ENCODE measurements at places on chromosomes 2 and 18.

DNA sequence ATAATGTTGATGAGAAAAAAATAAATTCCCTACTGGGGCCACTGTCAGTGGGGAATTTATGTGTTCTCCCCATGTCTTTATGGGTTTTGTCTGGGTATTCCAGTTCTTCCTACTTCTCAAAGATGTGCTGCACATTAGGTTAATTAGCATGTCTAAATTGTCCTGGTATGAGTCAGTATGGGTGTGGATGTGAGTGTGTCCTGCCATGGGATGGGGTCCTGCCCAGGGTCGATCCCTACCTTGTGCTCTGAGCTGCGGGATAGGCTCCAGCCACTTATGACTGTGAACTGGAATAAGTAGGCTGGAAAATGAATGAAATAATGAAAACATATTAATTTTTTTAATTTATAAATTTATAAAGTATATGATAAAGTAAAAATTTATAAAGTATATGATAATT lies 167.5 kb downstream of the UBR3 start:
- DNase-seq = no peak

DNA sequence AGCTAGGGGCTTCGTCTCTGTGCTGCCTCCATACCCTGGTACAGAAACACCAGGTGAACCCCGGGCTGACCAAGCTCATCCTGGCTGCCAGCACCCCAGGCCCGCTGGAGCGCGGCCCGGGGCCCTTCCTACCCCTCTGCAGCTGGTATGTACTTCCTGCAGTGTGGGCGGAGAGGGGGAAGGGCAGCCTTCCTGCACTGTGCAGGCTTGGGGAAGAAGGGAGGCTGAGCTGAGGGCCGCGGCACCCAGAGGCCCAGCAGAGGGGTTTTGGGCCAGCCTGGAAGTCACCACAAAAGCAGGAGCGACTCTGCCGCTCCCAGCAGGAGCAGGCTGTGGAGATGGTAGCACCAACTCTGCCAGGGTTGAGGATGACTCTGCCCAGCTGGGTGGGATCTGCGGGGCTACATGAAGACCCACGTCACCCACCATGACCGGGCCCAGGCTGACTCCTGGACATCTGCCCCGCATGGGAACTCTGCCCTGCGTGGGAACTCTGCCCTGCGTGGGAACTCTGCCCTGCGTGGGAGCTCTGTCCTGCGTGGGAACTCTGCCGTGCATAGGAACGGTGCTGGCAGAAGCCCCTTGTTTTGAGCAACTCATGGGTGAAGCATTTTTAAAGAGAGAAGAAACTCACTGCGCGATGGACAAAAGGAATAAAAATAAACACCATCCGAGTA lies 273.3 kb downstream of the NDUFA10 start:
- peak; percentile 18 for DNase-seq

DNA sequence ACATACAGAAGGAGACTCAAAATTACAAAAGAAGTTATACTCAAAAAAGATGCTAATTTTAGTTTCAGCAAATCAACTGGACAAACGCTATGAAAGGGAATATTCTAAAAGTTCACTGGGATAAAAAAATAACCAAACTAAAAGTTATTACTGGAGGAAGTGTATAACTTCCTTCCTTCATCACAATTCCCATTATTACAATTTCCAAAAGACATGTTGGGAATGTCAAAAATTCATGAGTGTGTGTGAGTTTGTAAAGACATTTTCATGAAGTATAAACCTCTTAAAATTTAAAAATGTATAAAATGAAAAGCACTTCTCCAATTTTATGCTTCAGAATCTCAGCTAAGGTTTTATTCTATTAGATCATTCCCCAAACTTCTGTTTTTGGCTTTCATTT lies 67.8 kb downstream of the MERTK start:
- DNase-seq = no peak

- DNase-seq = no peak
Observed at GRCh38 chr2:169265591-169265990, 96.7 kb downstream of the LRP2 start.

GRCh38 chr2:61328707-61329251 lies 142.1 kb downstream of the USP34 start:
- no peak for DNase-seq

DNA sequence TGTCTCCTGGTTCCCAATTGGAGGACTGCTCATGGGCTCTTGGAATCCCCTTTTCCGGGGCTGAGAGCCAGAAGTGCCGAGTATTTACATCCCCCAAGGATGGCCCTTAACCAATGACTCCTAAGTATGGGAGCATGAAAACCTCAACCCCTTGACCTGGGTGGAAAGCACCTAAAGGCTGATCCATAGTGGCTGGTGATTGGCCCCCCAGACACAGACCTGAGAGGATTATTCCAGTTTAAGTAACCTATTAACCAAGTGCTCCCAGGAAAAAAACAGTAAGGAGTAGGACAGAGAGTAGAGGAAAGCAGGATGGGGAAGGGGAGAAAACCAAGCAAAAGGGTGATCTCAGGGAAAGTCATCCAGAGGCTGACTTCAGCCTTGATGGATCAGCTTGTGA lies 206.1 kb upstream of the RND3 start:
- no peak for DNase-seq

DNA sequence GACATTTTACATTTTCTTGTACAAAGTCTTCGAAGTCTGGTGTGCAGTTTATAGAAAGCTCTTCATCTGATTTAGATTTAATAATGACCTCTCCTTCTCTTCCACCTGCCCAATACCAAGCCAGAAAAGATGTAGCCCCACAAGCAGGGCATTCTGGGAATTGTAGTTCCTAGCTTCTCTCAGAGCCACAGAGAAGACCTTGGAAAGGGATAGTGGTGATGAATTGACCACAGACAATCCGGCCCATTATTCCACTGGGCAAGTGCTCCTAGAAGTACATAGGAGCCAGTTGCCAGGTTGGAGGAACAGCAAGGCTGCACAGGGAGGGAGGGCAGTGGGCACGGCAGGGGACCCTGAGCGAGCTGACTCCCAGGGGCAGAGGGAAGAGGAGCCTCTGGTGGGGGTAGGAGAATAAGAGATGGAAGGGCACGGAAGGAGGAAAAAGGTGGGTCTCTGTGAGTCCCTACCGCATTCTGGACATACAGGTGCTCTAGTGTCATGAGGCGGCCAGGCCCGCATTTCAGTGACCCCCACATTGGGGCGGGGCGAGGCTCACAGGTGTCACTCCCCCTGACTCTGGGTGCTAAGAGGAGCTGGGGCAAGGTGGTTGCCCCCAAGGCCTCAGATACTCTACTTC lies 152.5 kb upstream of the HAAO start:
- no peak for DNase-seq

- DNase-seq = no peak
Observed at GRCh38 chr18:79380816-79381806, 14.6 kb upstream of the NFATC1 start.

DNA sequence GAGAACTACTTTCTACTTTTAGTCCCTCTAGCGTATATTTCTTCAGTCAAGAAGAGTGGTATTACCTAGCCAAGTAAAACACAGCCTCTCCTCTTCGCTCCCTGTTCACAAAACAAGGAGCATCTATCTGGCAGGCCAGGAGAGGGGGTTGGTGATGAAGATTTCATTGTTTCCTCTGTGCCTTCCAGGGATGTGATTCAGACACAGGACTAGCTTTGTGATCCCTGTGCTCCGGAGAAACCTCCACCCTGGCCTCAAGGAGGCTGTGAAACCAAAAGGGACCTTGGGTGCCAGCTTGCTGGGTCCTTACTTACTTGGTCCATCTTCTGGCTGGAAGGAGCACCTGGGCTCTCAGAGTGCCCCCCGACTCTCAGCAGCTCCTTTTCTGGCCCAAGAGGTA lies 5.7 kb downstream of the RHOB start:
- no peak for DNase-seq

- DNase-seq = no peak
Observed at GRCh38 chr18:25287106-25287505, 64.9 kb downstream of the ZNF521 start.

DNA sequence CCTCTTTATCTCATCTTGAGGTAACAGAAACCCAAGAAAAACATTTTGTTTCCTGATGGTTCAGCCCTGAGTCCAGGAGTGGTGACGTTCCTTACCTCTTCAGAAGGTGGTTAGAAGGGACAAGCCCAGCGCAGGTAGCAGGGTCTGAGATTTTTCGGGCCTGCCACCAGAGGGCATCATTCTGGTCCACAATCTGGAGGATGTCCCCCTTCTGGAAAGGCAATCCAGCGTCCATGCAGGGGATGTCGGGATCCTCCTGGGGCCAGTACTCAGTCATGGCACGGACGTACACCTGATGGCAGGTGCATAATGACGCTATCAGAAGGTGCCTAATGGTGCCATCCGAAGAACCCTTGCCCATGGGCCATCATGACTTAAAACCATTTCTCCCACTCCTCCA lies 17.7 kb downstream of the MPP4 start:
- no peak for DNase-seq

- no peak for DNase-seq
Observed at GRCh38 chr18:13909141-13909940, 6.0 kb downstream of the MC2R start.

DNA sequence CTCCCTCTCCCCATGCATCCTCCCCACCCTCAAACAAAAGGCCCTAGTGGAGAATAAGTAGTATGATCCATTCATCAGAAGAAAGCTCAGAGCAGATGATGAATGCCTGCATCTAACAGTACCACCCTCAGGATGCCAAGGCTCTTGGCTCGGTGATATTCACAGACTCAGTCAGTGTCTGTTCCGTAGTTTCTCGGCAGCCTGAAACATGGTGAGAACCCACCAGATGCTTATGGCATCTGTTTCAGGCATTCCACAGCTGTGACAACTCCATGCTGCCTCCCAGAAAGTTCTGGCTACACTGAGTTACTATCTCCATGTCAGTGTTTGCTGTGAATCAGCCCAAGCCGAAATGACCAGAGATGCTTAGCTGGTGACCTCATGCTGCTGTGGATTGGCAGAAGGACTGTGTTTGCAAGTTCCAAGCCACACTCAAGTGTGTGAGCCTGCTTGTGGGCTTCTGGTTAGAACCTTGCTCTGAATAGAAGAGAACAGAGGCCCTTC lies 83.9 kb downstream of the WDSUB1 start:
- no peak for DNase-seq

DNA sequence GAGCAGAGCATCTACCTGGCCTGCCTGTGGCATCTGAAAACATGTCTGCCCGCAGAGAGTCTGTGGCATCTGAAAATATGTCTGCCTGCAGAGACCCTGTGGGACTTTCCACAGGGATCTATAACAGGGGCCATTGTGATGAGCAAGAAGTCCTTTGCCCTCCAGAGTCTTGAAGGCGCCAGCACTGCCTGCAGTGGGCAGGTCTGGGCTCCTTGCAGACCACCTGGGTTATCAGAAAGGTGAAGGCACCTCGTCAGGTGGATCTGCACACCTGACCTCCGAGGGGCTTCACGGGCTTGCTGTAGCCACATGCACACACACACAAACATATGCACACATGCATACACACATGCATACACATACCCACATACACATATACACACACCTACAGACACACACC lies 189.5 kb upstream of the HDAC4 start:
- no peak for DNase-seq

DNA sequence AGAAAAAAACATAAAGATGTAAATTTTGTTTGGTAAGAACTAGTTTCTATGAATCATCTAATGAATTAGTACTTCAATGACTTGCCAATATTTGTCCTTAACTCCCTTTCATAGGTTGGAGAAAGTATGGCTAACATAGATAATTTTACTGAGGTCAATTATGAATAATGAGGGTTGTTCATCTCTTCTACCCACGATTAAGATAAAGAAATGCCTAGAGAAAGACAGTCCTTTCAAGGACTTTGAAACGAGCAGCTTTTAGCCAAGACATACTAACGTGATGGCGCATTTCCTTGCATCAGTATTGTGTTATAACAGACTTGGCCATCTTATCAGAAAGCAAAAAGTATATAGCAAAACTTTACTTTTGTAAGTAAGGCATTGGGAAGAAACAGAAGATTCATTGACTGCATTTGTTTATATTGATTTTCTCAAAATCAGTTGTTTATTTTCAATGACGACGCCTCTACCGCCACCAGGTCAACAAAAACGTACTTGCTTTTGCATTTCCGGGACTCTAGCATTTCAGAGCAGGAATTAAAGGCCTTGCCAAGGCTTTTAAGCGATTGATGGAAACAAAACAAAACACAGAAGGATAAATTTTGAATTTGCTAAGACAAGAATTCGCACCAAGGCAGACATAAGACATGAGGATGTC lies 961 bp downstream of the RBM43 start:
- no peak for DNase-seq

DNA sequence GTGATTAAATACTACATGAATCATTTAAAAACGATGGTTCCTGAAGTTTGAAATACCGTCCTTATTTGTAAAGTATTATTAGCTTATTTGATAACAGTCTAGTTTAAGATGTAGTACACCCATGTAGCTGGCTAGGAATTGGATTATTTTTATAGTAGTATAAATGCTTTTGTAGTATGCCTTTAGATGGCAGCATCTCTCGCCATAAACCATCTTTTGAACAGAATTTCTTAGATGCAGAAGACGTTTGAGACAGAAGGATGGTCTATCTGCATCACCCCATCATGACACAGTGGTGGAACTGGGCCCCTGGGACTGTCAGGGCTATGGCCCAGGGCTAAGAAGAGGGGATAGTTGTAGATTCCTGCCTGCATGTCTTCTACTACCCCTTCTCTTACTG lies 152.7 kb downstream of the WDSUB1 start:
- no peak for DNase-seq

GRCh38 chr2:101751875-101752619 lies 54.5 kb downstream of the MAP4K4 start:
- no peak for DNase-seq

- DNase-seq = peak; percentile 42
Observed at GRCh38 chr18:45690975-45691815, 32.8 kb upstream of the SLC14A1 start.

DNA sequence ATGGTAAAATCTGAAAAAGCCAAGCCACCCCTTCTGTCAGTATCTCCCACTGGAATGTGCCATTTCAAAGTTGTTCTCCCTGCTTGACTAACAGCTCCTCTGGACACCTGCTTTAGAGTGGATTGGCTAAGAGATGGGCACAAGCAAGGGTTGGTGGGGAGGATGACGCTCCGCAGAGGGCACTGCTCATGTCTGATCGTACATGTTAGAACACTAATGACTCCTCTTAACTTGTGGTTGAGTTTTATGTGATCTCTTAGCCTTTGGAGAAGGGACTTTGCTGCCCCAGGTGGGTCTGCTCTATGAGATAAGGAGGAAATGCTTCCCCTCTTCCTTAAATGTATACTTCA lies 8.2 kb upstream of the KIAA2012 start:
- no peak for DNase-seq

GRCh38 chr2:189412330-189412953 lies 28.8 kb upstream of the WDR75 start:
- DNase-seq = peak; percentile 20

DNA sequence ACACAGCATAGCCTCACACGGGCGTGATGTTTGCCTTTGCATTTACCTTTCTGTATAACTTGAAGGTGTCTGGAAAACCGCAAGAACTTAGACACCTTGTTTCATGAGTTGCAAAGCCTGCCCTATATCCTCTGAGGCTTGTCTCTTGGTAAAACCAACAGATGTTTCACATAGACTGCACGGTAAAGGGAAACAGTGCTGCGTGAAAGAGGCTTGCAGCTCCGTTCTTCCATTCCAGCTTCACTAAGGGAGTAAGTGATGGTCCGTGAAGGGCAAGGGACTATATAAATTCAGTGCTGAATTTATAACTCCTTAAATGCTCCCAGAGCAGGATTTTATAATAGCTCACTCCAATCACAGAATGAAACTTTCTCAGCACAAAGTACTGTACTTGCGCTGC lies 360.5 kb downstream of the SOX11 start:
- no peak for DNase-seq

GRCh38 chr2:197256547-197257170 lies 53.9 kb downstream of the ANKRD44 start:
- DNase-seq = no peak

- no peak for DNase-seq
Observed at GRCh38 chr2:219205981-219206327, 628 bp upstream of the ZFAND2B start.
